GM13976 (cell line): ENCODE measurements at places on chromosomes 2 and 18.
A peak's percentile ranks its signal among the peaks of the same experiment; 100 is the strongest.

DNA sequence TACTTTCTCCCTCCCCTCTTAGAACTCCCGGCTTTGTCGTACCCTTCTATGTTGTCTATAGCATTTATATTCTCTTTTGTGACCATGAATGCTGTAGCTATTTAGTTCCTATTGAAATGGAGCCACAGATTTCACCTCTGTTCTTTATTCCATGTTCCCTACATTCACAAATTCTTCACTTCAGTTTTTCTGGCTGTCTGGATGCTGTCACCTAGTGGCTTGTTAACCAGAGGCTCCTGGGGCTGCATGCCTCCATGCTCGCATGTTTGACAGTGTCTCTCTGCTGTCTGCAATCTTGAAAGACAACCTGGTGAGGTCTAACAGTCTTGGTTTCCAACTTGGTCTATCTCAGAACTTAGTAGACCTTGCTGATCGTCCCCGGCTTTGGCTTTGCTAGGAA lies 48.2 kb downstream of the CFAP221 start:
- no peak for DNase-seq

DNA sequence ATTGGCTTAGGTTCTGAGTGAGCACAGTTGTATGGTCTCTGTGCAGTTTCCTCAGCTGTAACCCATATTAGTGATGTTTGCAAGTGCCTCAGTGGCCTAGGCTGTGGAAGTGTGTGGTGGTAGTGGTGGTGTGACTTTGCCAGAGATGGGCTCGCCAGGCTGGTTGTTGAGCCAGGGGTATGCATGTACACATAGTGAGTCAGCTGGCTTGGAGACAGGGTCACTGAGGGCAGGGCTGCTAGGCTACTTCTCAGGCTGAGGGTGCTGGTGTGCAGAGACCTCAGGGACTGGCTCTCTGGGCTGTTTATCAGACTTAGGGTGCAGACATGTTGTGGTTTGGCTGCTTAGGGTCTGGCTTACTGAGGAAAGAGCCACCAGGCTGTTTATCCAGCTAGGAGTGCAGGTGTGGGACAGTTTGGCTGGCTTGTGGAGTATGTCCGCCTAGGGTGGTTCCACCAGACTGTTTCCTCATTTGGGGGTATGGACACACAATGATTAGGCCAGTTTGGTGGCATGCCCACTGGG lies 15.0 kb downstream of the APLF start:
- DNase-seq = no peak

DNA sequence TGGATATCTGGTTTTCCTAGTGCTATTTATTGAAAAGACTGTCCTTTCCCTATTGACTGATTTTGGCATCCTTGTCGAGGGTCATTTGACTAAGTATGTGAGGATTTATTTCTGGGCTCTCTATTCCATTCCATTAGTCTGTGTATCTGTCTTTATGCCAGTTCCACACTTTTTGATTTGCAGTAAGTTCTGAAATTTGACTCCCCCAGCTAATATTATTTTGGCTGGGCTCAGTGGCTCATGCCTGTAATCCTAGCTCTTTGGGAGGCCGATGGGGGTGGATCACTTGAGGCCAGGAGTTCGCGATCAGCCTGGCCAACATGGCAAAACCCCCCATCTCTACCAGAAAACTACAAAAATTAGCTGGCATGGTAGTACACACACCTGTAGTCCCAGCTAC lies 46.8 kb upstream of the GAREM2 start:
- DNase-seq = no peak

DNA sequence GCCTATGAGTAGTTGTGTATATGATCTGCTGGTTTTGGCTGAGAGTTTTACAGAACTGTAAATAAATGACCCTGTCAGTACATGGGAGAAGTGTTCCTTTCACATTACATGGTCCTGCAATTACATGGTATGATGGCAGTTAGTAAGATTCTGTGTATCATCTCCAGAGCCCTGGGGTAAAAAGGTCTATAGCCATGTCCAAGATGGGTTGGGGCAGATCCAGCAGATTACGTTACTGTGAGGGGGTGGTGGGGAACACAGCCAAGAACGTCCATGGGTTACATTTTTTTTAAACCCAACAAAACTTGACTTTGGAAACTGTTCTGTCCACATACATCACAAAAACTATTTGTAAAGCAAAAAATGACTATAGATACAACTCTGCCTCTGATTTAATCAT lies 64.2 kb upstream of the LMAN1 start:
- DNase-seq = no peak

DNA sequence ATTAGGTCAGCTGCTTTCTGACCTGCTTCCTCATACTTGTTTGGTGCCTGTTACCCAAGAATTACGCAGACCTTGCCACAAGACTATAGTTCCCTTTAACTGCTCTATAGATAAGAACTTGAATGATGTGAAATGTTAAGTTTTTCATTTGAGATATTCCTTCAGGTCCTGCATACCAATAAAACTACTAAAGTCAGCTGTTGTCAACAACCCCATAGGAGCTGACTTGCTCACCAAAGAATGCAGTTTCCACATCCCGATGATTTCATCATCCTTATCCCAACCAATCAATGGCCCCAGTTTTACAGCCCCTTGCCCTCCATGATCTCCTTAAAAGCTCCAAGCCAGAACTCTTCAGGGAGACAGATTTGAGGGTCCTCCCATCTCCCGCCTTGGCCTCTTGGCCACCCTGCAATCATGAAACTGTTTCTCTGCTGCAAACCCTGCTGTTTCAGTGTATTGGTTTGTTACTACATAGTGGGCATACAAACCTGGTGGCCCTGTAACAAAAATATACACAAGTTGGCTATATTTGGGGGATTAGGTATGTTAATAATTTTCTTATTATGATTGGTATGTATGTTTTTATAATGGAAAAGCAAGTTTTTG lies 396.3 kb upstream of the CHST9 start:
- DNase-seq = no peak

DNA sequence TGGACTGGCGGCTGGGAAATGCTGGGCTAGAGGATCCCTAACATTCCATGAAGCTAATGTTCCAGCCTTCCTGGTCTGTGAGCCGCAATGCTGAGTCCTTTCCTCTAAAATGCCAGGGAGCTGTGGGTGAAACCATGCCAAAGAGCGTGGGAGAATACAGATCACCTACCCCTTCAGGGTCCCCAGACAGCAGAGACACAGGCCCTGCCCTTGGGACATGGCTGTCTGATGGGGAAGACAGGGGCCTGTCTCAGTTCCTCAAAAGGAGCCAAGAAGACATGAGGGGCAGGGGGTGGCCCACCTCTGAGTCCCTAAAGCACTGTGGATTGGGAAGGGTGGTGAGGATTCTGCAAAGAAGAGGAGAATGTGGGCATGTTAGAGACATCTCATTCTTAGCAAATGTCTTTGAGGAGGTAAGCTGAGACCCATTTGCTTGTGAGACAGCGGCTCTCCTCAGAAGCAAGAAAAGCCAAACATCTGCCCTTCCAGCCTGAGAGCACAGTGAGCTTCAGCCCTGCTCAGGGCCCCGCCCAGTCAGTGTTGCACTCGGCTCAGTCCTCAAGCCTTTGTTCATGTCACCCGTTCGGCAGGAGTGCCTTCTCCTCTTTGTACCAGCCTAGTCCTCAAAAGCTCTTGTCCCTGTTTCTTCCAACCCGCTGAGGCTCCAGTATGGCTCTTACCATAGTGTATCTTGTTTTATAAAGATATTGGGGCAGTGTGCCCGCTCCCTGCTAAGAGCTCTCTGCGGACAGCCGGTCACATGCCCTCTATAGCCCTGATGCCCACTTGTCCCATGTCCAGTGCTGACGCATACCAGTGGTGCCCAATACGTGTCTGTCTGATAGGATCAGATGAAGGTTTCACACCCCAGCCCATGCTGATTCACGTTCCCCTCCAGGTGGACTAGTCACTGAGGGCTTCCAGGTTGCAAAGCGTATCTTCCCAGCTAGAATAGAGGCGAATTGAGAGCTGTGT lies 286.2 kb downstream of the CYP26B1 start:
- no peak for DNase-seq

DNA sequence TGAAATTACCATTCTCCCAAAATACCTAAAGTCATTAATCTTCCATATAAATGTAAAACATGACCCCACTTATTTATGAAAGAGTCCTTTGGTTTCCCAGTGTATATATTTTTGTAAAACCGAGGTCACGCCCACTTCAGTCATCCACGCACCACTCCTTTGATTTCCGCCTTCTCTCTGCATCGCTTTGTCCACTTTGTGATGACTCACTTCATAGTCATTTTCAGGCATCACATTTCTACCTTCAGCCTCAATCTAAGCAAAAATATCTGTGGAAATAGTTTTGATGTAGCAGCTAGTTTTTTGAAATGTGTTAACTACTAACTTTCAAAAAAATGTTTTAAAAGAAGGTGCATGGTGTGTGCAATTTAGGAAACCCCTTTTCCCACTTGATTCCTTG lies 793.5 kb upstream of the SOX11 start:
- DNase-seq = no peak

DNA sequence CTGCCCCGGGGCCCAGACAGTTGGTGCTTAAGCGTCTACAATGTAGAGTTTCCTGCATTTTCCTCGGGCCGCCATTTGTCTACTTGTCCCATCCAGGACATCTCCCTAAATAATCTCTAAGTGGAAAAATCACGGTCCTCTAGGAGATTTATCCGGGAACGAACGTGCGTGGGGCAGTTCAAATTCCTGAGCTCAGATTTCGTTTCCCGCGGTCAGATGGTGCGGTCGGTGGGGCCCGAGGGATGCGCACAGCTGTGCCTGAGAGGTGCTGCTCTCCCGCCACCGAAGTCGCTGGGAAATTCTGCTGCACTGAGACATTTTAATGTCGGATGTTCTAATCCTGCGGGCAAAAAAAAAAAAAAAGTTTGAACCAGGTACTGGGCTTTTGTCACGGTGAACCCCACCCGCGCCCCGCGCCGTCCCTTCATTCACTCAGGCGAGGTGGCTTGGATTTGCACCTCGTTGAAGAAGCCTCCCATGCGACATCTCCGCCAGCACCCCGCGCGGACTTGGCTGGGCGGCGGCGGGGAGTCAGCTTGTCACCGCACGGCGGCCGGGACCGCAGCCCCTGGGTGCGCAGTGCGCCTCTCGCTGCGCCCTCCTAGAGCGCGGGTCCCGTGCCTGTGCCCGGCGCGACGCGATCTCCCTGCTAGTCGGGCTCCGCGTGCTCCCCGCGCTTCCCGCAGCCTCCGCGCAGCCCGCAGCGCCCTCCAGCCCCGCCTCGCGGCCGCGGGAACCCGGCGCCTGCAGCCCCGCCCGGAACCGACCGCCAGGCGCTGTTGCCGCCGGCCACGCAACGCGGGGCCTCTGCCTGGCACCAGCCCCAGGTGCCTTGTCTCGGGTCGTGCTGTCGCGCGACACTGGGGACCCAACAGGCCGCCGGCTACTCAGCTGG lies 191.9 kb upstream of the TCF4 start:
- DNase-seq = peak; percentile 31

- no peak for DNase-seq
Observed at GRCh38 chr2:100742277-100743254, 77.4 kb upstream of the NPAS2 start.

DNA sequence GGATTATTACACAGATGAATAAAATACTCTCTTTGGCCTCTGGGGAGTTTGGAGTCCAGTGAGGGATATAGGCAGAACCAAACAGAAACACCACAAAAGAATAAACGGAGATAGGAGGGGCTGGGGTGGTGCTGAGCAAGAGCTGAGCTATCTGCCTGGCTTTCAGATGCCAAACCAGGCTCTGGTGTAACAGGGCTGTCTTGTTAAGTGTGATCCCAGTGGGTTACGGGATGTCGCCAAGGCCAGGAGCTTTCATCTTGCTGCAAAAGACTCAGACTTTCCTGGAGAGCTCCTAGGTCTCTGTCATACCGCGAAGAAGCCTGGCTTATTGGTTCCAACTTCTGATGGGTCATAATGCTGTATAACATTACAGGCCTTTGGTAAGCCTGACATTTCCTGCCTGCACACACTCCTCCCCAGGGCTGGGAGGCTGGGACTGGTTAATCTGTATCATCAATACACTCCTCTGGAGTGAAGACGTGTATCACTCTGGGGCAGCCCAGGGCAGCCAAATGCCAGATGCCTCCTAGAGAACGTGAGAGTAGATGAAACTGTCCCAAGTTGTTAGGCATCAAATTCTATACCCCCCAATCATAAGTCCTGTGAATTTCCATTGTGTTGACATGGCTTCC lies 60.5 kb downstream of the STPG4 start:
- no peak for DNase-seq

DNA sequence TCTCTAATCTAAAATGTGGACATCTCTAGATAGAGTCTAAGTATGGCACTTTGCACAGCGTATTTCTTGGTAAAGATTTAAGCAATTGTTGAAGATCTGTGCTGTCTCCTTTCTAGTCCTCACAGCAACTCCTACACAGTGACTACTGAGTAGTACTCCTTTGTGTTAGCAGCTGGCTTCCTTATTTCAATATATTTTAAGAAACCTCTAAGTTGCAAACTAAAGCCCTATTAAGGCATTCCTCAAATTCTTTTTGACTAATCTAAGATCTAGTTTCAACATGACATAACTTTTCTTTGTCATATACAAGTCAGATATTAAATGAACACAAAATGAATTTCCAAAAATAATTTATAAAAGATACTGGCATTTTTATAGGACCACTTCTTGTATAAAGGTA lies 121.8 kb upstream of the DNAJC10 start:
- DNase-seq = no peak

- DNase-seq = no peak
Observed at GRCh38 chr2:8133363-8133762, 548.5 kb upstream of the ID2 start.

GRCh38 chr2:235458839-235459273 lies 35.0 kb upstream of the AGAP1 start:
- no peak for DNase-seq
